Urothelium cell line (cell line): ENCODE measurements at places on chromosomes 4 and X.

- DNase-seq: no peak
Measured at GRCh38 chr4:96312046-96312685, 472.3 kb downstream of the PDHA2 start.

GRCh38 chr4:80931631-80932081, 98.9 kb upstream of the BMP3 start:
- DNase-seq: no peak

DNA sequence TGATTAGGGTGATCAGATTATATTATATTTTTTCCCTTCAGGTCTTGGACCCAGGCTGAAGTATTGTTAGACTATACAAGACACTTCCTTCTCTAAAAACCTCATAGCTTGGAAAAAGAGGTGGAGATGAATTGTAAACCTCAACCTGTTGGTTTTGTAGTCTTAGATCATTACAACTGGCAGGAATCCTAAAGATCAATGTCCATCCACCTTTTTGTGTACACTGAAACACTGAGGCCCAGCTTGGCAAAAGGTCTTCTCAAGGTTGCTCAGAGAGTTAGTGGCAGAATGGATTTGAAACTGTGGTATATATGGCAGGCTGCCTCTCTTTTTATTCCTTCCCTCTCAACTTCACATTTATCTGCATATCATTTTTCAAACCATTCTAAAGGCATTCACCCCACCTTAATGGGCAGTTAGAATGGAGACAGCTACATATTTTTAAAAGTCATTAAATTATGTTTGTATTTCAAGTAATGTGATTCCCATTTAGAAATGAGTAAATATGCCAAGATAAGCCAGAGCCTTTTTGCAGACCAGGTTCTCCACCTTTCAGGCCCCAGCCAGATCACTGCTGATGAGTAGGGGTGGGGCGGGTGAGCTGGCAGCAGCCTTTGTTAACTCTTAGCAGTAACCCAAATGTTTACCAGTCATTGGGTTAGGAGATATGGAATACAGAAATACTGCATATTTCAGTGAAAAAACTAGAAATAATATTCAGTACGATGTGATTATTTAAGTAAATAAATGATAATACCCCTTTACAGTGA, 243.2 kb upstream of the F9 start:
- no peak for DNase-seq

GRCh38 chrX:102745857-102746584, 25.5 kb downstream of the GPRASP3 start:
- DNase-seq: no peak

GRCh38 chr4:7513671-7514070, 78.9 kb upstream of the PSAPL1 start:
- DNase-seq: peak; percentile 79

- DNase-seq: no peak
Measured at GRCh38 chrX:153767674-153768055, 3.6 kb downstream of the PLXNB3 start.

DNA sequence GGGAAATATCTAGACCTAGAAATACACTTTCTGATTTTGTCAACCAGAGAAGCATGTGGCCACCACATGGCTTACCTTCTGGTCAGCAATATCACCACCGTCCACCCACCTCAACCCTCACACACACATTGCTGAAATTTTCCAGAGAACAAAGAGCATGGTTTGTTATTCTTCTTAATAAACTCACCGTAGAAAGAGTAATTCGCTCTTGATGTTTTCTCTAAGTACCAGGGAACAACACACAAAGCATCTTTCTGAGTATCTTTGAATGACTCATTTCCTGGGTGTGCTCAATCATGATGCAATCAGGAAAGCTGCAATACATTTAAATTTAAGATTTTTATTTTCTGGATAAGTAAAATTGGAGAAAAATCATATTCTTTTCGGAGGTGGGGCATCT, 24.7 kb upstream of the LRAT start:
- peak; percentile 39 for DNase-seq

DNA sequence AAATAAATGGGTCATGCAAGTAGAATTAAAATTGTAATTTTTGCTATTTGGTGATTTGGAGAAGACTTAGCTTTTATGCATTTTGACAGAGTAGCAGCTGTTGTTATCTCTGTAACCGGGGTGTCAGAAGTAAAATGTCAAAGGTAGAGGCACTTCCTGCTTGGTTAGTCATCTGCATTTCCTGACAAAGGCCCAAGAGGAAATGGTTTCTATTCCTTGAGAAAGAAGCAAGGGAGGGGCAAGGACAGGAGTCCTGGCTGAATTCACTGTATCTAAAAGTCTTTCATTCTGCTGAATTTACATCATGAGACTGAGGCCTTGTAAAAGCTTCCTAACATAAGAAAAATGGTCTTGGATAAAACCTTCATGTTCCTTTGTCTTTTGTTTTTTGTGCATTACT, 550.9 kb upstream of the BOD1L1 start:
- DNase-seq: peak; percentile 2

- DNase-seq: no peak
Measured at GRCh38 chrX:107448625-107448997, 841 bp upstream of the FRMPD3 start.

GRCh38 chr4:8745826-8746225, 125.8 kb downstream of the HMX1 start:
- no peak for DNase-seq

DNA sequence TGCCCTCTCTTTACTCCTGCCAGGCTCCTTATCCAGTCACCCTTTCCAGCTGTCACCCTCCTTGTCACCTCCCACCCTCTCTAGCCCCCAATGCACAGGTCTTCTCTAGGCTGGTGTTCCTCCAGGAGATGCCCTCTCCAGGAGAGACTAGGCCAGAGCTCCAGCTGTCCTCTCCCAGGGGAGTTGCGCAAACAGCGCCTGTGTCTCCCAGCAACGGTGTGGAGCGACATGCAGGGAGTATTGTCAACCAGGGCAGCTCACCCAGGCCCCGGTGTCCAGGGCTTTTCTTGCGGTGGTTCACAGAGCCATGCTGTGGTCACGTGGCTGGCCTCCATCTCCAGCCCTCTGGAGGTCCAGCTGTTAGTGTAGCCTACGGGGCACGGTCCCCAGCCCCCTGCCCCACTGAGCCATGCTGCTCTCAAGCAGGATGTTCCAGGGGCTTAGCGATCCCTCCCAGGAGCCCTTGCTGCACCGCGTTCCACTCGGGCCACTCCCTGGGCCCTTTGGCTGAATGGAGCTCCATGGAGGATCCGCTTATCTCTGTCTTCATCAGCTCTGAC, 34.8 kb downstream of the CCNQ start:
- no peak for DNase-seq

GRCh38 chrX:65910899-65911298, 129.0 kb downstream of the VSIG4 start:
- no peak for DNase-seq

DNA sequence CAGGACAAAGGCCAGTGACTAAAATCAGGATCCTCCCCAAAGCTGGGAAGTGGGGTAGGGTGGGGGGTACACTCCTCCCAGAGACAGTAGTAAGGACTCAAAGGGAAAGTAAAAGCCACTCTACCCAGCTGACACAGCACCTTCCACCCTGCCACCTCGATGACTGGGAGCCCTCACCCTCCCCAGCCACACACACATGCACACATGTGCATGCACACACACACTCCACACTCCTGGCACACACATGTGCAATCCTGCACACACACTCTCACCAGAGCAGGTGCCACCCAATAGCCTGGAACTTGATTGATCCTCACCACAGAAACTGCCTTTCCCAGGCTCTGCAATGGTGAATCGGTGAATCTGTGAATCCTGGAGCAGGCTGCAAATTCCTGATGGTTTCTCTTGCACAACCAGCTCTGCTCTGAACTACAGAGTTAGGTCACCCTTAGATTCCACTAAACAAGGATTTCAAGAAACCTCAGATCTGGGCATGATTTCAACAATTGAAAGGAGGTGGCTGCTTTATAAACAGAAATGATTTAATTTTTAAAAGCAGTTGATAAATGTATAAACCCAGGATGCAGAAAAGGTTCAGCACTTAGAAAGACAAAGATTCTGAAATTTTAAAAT, 21.5 kb downstream of the AMOT start:
- no peak for DNase-seq

- DNase-seq: no peak
Measured at GRCh38 chr4:6085028-6085690, 66.9 kb upstream of the C4orf50 start.

GRCh38 chr4:153745651-153746050, 14.2 kb downstream of the RNF175 start:
- DNase-seq: no peak

GRCh38 chr4:139825523-139826014, 159.9 kb downstream of the MGST2 start:
- no peak for DNase-seq

DNA sequence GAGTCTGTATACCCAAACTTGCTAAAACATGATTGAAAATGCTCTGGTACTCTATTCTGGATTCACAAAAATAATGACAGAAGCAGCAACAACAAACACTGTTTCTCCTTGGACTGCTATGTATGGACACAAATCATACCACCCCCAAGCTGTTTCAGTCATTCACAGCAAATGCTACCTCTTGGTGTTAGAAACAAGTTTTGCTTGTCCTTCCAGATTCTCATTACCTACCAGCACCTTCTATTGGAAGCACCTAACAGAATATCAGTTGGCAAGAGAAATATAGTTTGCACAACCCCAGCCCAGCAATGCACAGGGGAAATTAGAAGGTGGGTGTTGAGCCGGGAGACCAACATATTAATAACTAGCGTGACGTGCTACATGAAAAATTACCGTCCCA, 1950.9 kb downstream of the C4orf33 start:
- no peak for DNase-seq

GRCh38 chr4:139018971-139019758, 3.6 kb downstream of the NOCT start:
- DNase-seq: no peak

- no peak for DNase-seq
Measured at GRCh38 chrX:47502316-47503125, 19.5 kb upstream of the ZNF41 start.

GRCh38 chr4:175308236-175308635, 390.1 kb downstream of the ADAM29 start:
- DNase-seq: peak; percentile 8
